Mesenteric fat pad (tissue), 1 donor: ENCODE measurements at places on chromosomes 7 and 10. TPM values are rescaled to one million over a fixed set of nuclear protein-coding genes. Genes with fewer than 3 reads are reported as not detected.

Gene SPDYE5
- not detected for total RNA-seq

Gene CNNM1
- total RNA-seq = 0.61 TPM

Gene CYP2C9
- total RNA-seq = 0.51 TPM

Gene OGA
- 92.7 TPM for total RNA-seq

Gene ADRA2A
- total RNA-seq = 187 TPM

Gene SPDYE16
- total RNA-seq = not detected

Gene OR2A7
- 3.8 TPM for total RNA-seq

Gene RPA3
- total RNA-seq = 16.3 TPM

Gene HTR5A
- total RNA-seq = not detected

Gene CALML3
- total RNA-seq = not detected

DNA sequence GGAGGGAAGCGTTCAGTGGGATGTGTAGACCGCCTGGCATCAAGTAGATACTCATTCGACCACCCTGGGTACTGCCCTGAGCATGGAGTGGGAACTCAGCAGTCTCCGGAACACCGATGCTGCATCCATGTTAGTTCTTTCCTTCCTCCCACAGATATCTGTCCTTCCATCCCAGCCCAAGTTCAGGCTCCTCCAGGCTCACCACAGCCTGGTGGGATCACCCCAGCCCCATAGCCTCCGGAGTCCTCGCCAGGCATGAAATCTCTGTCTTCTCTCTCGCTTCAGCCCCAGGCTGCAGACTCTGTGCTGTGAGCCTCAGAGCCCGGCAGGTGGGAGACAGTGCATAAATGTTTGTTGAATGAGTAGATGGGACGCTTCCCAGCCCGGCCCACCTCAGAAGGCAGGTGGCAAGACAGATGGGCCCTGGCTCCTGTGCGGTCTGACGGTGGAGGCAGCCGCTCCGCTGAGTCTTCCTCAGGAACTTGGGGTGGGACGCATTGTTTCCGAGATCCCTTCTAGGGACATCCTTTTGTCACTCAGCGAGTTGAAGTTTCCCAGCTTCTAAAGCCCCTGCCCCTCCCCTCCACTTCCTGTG, 42.9 kb downstream of the ELFN1 start:
- DNase-seq = no peak

- no peak for DNase-seq
Measured at GRCh38 chr7:29565982-29566746, 2.5 kb downstream of the PRR15 start.

DNA sequence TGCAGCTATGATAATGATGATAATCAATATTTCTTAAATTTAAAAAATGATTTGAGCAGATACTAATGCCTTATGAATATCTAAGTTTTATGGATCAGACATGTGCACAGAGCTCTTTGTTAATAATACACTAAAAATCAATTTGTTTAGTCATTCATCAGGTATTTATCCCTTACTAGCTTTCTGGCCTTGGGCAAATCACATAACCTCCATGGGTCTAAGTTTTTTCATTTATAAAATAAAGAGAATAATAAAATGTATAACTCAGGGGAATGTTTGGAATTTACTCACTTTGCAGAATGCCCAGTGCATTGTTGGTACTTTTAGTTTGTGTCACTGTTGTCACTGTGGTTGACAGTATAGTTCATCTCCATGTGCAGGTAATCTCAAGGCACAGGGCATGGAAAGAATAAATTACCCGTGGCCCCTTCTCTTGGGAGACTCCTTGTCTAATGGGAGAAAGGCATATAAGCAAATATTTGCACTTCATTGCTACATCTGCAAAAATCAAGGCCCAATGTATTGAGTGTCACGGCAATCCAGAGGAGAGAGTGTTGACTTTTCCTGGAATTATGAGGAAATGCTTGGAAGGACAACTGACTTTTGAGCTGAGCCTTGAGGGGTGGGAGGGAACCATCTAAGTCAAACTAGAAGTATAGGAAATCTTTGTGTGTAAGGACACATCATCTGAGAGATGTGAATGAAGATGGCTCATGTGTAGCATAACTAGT, 64.7 kb upstream of the CTTNBP2 start:
- DNase-seq = no peak

DNA sequence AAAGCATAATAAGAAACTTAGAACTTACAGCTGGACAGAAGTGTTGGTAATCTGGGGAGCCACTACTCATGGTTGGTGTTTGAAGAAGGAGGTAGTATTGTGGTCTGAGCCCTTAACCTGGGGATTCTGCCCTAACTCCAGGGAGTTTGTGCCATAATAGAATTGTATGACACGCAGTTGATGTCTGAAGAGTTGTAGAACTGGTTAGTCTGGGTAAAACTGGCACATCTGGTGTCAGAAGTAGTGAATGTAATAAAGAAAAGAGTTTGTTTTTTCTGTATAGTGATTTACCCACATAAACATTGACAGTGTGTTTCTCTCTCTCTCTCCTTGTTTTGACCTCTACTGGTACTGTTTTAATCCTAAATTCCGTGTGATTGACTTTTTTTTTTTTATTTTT, 448.1 kb upstream of the SEMA3D start:
- no peak for DNase-seq

DNA sequence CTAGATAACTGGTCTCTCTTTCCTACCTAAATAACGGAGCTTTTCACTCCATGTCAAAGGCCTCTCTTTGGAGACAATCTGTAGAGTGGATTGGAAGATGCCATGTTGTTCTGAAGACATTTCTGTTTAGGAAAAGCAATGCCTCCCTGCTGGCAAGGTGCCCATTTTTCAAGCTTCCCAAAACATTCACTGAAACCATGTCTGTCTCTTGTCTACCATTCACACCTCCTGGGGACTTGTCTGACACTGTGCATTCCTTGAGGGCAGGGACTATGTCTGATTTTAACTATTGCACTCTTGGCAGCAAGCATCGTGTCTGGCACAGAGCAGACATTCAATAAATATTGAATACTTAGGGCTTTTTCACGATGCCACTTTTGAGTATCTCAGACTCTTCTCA, 528.9 kb upstream of the NRP1 start:
- DNase-seq = no peak

- no peak for DNase-seq
Measured at GRCh38 chr10:31100662-31101061, 69.0 kb upstream of the ZNF438 start.

DNA sequence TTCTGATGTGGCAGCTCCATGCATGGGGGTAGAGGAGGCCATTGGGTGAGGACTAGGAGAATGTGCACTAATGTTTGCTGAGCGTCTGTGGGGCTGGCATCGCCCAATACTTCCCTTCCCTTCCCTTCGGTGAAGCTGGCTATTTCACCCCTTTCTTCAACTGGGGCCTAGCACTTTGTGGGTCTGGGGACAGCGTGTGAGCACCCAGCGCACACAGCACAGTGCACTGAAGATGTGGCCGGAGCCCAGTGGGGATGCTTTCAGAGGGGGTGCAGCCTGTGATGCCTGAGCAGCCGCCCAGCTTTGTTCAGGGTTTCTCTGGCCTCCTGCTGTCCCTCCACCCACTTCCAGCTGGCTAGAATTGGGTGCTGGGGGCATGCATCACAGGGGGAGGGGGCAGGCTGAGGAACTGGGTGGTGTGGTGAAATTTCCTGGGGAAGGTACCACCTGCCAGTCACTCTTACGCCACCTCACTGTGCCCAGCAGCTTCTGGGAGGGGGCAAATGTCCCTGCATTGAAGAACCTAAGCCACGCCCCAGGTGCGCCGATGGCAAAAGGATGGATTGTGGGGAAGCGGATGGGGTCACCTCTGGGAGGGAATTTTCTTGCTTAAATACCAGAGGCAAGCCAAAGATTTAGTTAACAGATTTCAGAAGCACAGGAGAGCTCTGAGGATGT, 45.5 kb downstream of the CLEC2L start:
- DNase-seq = peak; percentile 45

DNA sequence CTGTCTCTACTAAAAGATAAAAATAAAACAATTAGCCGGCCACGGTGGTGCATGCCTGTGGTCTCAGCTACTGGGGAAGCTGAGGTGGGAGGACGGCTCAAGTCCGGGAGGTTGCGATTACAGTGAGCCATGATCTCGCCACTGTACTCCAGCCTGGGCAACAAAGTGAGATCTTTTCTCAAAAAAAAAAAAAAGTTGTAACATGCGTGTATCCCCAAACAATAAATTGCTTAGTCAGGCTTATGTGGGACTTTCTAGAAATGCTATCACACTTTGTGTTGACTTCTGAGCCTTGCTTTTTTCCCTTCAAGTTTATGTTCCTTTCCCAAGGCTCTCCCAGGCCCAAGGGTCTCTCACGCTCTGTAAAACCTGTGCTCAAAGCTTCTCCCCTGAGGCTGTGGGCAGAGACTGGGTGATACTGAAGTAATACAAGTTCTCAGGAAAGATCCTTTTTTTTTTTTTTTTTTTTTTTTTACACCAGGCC, 88.0 kb upstream of the TNS3 start:
- no peak for DNase-seq

DNA sequence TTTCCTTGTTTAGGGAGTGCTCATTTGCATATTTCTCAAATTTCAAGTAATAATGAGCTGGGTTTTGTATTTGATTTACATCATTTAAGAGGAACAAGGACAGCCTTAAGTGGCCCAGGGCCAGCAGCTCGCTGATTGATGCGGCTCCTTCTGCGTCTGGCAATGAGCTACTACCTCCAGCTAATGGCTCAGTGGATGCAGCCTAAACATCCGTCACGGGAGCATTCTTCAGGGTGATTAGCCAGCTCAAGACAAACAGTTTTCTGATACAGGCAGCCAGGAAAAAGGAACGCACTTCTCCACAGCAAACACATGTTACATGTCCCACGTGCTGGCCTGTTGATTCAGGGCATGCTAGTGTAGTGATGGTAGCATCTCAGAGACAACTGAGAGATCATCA, 169.3 kb upstream of the TCERG1L start:
- DNase-seq = no peak

DNA sequence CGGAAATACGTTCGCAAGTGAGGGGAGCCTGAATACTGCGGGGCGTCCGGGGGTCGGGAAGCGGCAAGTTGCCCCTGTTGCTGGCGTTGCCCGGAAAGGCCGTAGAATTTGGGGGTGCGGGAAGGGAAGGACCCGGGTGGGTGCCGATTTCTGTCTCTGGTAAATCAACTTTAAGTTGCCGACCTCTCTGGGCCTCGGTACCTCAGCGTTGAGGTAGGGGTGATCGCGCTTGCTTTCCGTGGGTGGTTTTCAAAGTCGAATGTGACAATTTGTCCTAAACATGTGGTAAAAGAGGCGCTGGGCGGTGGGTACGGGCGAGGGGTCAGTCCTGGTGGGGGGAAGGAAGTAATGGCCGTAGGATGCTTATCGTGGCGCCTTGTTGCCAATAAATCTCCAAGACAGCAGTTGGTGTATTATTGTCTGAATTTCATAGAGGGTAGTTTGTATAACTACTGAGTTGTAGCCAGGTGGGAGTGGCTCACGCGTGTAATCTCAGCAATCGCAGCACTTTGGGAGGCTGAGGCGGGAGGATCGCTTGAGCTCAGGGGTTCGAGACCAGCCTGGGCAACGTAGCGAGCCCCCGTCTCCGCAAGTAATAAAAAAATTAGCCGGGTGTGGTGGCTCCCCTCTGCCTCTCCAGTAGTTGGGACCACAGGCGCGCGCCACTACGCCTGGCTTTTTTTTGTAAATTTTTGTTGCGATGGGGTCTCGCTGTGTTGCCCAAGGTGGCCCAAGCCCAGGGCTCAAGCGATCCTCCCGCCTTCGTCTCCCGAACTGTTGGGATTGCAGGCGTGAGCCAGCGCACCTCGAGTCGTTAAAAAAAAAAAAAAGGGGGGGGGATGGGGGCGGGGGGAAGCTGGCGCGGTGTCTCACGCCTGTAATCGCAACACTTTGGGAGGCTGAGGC, 644 bp downstream of the BUD23 start:
- DNase-seq = no peak

GRCh38 chr10:43693602-43694001, 44.9 kb upstream of the ZNF32 start:
- no peak for DNase-seq

DNA sequence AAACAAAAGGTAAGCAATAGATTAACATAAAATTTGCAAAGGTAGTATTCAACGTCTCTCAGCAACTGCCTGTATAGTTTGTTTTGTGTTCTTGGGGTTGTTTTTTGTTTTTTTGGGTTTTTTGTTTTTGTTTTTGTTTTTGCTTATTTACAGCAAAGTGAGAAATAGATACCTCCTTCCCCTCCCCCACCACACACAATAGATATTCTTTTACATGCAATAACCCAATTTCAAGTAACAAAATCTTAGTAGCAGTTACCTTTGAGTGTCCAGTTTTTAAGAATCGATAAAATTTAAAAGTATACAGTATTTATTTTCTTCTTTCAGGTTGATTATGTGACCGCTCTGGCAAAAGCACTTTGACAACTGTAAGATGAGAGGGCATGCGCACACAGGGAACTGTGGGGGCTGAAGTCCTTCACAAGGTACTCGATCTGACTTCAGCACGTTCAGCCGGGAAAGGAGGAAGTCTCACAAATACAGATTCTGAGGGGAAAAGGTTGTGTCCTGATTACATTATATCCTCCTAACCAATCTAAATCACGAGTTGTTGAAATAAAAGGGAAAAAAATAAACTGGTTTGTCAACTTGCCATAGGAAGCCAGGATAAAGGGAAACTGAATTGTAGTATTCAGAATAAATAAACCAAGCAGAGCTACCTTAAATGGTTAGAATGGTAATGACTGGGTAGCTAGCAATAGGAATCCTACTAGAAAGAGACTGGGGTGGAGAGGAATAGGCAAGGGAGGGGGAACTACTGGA, 47.8 kb downstream of the CPEB3 start:
- DNase-seq = no peak

- DNase-seq = peak; percentile 83
Measured at GRCh38 chr10:48473704-48474103, 131.2 kb downstream of the ARHGAP22 start.

GRCh38 chr10:103858360-103858759, 3.0 kb upstream of the SH3PXD2A start:
- DNase-seq = no peak

- DNase-seq = no peak
Measured at GRCh38 chr10:123855008-123855684, 36.5 kb downstream of the CPXM2 start.

- DNase-seq = no peak
Measured at GRCh38 chr7:139693651-139694388, 84.0 kb downstream of the HIPK2 start.

- no peak for DNase-seq
Measured at GRCh38 chr10:78025685-78026364, 3.5 kb downstream of the POLR3A start.
